CD8-positive, alpha-beta memory T cell (primary cell): ENCODE measurements at places on chromosomes 11 and 22. TPM values are rescaled to one million over a fixed set of nuclear protein-coding genes. Genes with fewer than 3 reads are reported as not detected.
A peak's percentile ranks its signal among the peaks of the same experiment; 100 is the strongest.

DNA sequence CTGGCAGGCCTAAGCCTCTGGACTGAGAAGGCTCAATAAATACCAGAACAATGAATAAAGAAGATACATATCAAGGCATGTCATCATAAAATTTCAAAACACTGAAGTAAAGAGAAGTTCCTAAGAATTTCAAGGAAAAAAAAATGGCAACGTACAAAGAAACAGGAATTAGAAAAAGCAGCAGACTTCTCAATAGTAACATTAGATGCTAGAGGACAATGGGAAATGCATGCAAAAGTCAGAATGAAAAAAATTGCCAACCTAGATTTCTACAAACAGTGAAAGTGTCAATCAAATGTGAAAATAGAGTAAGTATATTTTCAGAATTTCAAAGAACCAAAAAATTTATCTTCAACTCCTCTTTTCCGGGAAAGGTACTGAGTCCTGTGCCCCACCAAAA, 125.0 kb downstream of the KCNC1 start:
- DNase-seq, result no peak
- H3K4me1 ChIP-seq, result no peaks in the 10 kb centered on the region
- H3K27ac ChIP-seq, result no peak overlapping the region

DNA sequence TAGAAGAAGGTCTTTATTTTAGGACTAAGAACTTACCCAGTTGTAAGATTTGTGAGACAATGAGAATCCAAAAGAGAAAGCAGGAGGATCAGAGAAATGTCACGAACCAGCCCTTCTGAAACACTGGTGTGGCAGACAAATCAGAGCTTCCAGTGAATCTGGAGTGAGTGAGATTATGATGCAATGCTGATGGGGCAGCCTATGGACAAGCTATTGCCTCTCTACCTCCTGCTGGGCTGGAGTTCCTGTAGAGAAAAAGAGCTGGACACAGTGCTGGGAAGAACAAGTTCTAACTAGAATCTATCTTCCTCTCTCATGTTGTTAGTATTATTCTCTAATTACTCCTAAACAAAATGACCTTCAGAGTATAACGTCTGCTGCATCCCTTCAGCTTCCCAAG, 12.0 kb upstream of the ANO3 start:
- no peaks in the 10 kb centered on the region for H3K4me1 ChIP-seq
- no peaks in the 10 kb centered on the region for H3K36me3 ChIP-seq
- no peaks in the 10 kb centered on the region for H3K27me3 ChIP-seq
- H3K4me3 ChIP-seq, result no peak overlapping the region

DNA sequence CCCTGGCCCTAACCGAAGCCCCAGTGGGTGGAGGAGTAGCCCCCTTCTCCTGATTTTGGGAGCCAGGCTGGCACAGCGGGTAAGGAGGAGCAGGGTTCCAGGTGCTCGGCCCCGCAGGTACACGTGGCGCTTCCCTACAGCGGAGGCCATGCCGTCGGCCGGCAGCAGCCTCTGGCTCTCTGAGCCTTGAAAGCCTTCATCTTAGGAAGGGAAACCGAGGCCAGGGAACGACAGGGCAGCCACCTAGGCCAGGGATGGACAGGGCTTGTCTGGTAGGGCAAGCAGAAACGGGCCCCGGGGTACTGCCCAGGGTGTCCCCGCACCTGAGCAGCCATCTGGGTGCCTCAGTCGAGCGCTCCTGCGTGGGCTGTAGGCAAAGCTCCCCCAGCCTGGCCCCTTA, 28.7 kb downstream of the MOB2 start:
- DNase-seq, result no peak
- no peak overlapping the region for H3K27ac ChIP-seq
- H3K27me3 ChIP-seq, result no peaks in the 10 kb centered on the region
- no peaks in the 10 kb centered on the region for H3K4me1 ChIP-seq
- no peak overlapping the region for H3K4me3 ChIP-seq

GRCh38 chr11:95923439-95923727, 524 bp downstream of the MTMR2 start:
- H3K27me3 ChIP-seq, result no peaks in the 10 kb centered on the region
- H3K4me3 ChIP-seq, result peak overlapping the region; percentile 78
- H3K36me3 ChIP-seq, result no peaks in the 10 kb centered on the region
- H3K27ac ChIP-seq, result peak overlapping the region; percentile 73
- no peak for DNase-seq

DNA sequence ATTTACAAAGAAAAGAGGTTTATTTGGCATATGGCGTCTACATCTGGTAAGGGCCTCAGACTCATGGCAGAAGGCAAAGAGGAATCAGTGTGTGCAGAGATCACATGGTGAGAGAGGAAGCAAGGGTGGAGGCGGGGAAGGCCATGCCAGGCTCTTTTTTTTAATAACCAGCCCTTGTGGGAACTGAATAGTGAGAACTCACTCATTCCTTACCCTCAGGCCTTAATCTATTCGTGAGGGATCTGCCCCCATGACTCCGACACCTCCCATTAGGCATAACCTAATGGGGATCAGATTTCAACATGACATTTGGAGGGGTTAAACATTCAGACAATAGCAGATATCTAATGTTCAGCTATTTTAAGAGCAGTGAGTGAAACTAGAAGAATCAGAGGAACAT, 55.7 kb downstream of the ATM start:
- H3K4me1 ChIP-seq, result peaks cover 18% of the 10 kb centered on the region
- no peaks in the 10 kb centered on the region for H3K27me3 ChIP-seq
- no peak overlapping the region for H3K27ac ChIP-seq
- no peak for DNase-seq
- H3K4me3 ChIP-seq, result no peak overlapping the region

- peak overlapping the region; percentile 5 for H3K4me3 ChIP-seq
- no peaks in the 10 kb centered on the region for H3K36me3 ChIP-seq
- H3K27ac ChIP-seq, result peak overlapping the region; percentile 44
These were observed 80.5 kb upstream of the WNT7B start for GRCh38 chr22:46057246-46058090.

DNA sequence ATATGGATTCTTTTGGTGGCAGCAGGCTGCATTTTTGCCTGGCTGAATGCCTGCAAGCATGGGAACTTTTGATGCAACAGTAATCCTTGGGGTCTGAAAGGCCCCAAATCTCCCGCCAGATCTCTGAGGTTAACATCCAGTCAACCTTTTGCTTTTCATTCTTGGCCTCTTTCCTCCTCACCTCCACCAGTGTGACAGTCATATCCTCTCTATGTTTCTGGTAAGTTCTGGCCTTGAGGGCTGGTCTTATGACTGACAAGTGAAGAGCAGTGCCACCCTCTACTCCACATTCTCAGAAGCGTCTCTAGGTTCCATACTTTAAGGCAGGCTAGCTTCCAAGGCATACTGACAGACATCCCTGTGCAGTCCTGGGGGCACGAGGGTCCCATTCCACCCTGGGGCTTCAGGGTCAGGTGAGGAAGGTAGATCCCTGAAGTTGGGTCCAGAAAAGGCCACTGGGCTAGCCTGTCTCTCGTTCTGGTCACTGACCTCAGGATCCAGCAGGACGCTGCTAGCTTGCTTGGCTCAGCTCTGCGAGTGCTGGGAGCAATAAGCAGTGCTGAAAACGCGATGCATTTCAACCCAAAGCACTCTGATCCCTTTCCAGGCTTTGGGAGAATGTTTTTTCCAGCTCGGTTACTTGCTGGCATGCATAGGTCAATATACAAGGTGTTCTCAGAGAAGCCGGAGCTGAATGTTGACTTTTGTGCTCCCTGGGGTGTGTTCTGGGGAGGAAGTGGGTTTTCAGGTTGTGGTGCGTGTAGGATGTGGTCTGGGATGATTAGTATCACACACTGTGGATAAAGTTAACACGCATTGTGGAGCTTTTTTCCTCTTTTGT, 75.2 kb downstream of the PTPRJ start:
- peaks cover 87% of the 10 kb centered on the region for H3K4me1 ChIP-seq
- peak; percentile 67 for DNase-seq
- no peaks in the 10 kb centered on the region for H3K27me3 ChIP-seq
- H3K36me3 ChIP-seq, result no peaks in the 10 kb centered on the region
- H3K4me3 ChIP-seq, result peak overlapping the region; percentile 42

- no peak overlapping the region for H3K4me3 ChIP-seq
- no peak for DNase-seq
- no peak overlapping the region for H3K27ac ChIP-seq
- no peaks in the 10 kb centered on the region for H3K27me3 ChIP-seq
These were observed 98.5 kb downstream of the SMCO4 start for GRCh38 chr11:93444617-93445073.

Gene CADM1
- total RNA-seq, result 0.90 TPM

Gene TCN2
- 0.11 TPM for total RNA-seq
